ENCODE measurements at places on chromosomes 7 and 10. TPM values are rescaled to one million over a fixed set of nuclear protein-coding genes. Genes with fewer than 3 reads are reported as not detected.

ATG9B gene
- total RNA-seq = 2.4 TPM

DNA sequence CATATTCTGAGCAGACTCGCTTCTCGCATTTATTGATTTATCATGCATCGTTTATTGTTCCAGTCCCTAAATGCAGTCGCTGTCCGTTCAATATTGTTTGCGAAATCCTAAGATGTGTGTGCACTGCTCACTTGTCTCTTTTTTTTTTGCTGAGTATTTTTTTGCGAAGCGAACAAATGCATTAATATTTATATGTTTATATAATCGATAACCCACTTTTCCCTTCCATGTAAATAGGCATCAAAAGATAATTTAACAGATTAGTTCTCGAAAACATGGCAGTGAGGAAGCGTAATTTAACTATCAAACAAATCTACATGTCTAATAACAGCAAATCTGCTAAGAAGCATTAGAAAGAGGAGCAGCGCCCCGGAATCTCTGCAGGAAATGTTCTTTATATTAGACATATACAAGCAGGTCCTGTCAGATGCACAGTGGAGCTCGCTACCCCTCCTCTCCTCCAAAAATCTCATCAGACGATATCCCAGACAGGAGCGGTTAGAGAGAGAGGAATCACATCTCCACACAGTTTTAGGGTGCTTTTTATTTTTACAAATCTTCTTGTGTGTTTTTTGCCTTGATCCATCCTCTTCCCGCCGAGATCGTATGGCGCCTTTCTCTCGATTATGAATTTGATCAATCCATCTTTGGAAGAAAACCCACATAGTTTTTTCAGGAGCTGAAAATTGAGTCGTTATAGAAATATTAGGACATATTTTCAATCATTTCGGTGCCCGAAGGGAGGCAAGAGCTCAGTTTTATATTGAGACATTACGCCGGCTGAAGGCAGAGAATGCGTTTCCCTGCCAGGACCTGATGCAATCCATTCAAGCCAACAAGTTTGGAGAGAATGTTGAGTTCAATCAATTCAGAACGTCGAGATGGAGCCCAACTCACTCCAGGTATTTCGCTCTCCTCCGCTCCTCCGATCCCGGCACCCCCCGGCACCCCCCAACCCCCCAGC is at the start of gene ARID5B:
Gene ARID5B, plus strand, starts transcription at position 871 of the 964 bp plus-strand sequence. Its CDS starts 11 bp downstream, at position 882.
- DNase-seq = peak; percentile 67

GRCh38 chr7:68245688-68246087 is 1249.1 kb downstream of the TYW1 start:
- no peak for DNase-seq

GRCh38 chr10:73332379-73332778 is 26.3 kb downstream of the CFAP70 start:
- DNase-seq = no peak

INMT gene
- 0.41 TPM for total RNA-seq

DNA sequence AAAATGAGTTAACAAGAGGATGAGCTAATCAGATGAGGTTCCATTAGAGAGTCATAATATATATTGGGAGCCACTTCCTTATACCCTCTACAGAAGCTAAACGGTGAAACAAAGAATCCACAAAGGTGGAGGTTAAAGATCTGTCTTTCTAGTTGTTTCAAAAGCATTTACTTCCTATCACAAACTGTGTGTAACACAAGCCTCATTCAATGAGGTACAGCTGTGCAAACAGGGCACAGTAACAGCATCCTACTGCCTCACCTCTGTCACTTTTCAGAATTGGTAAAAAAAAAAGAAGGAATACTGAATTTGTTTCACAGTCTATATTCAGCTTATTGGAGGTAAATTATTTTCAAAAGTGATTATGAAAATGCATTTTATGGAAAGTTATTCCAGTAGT is 128.7 kb downstream of the AGMO start:
- no peak for DNase-seq

Measured in frontal cortex (tissue), 4 donors.